ENCODE measurements at places on chromosomes 2 and 18.

DNA sequence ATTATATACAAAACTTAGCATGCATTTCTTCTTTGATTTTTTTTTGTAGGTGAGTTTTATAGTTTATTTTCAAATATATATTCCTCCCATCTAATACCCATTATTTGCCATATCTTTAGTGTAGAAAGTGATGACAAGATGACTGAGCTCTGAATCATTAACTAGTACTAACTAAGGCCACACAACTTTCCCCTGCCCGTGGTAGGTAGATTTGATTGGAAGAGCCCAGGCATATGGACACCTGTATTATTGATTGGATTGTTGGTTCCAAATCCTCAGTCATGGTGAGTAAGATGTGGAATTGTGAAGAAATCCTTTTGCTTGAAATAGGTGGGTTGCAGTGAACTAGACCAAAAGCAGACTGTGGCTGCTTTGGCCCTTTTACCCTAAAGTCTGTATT, 54.8 kb downstream of the ABI2 start:
- DNase-seq: no peak

DNA sequence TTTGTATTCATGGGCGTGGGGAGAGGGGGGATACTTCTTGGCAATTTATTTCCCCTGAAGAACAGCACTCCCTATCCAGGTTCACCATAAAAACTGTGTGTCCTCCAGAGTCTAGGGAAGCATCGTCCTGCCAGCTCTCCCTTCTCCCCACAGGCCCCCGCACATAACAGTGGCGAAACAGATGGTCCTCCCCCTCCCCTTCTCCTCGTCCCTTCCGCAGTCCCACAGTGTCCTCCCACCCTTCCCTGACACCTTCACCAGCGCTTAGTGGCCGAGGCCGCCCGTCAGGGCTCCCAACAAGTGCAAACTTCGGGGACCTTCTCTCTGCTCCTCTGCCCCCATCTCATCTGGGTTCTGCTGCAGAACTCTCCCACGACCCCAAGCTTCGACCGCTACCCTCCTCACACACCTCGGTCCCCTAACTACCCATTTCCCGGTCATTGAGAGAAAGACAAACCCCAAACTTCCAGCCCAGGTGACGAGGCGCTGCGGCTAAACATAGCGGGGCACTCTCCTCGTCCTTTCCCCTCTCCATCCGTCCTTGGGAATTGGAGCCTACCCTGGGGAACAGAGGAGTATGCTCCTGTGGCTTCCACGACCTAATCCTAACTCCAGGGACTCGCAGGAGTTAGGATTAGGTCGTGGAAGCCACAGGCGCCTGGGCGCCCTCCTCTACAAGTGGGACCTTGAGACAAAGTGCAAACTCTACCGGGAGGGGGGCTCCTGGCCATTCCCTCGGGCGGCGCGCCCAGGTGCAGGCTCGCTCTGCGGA, 971 bp downstream of the ZNF385B start:
- DNase-seq: no peak

DNA sequence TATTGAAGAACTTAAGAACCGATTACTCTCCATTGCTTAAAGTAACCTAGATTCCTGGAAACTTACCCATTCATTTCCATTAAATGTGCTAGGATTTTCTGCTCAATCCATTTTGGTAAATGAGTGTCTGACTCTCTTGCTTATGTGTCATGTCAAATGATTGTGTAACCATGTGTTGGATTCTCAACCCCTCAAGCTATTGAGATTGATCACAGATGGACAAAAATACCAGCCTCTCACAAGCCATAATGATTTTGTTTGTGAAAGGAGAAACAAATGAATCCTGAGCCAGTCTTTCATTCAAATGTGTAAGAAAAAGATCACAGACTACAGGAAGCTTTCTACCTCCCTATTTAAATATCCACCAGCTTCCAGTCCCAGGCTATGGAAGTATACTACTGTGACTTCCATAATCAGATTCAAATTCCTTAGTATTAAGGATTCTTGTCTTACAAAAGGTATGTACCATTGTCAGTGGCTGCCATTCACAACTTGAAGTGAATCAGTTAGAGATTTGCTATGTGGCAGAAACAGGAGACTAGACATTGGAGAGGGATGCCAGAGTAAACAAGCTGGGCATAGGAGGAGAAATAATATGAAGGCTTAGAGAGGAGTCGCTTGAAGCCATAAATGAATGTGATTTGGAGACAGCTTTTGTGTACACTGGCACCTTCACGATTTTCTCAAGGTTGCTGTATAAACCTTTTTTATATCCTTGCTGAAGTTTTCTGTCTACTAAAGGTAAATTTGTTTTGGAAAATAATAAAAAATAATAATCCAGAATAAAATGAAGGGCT, 498.5 kb upstream of the SETBP1 start:
- DNase-seq: peak; percentile 42

DNA sequence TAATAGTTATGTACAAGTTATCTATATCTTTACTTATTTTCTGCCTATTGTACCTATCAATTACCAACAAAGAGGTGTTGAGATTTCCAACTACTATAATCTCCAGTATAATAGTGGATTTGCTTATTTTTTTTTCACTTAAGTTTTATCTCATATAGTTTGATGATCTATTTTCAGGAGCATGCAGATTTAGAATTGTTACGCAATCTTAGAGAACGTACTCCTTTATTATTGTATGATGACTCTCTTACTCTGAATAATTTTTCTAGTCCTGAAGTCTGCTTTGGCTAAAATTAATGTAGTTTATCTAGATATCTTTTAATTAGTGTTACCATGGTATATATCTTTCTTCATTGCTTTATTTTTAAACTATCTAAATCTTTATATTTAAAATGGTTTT, 205.2 kb downstream of the SCG2 start:
- no peak for DNase-seq

DNA sequence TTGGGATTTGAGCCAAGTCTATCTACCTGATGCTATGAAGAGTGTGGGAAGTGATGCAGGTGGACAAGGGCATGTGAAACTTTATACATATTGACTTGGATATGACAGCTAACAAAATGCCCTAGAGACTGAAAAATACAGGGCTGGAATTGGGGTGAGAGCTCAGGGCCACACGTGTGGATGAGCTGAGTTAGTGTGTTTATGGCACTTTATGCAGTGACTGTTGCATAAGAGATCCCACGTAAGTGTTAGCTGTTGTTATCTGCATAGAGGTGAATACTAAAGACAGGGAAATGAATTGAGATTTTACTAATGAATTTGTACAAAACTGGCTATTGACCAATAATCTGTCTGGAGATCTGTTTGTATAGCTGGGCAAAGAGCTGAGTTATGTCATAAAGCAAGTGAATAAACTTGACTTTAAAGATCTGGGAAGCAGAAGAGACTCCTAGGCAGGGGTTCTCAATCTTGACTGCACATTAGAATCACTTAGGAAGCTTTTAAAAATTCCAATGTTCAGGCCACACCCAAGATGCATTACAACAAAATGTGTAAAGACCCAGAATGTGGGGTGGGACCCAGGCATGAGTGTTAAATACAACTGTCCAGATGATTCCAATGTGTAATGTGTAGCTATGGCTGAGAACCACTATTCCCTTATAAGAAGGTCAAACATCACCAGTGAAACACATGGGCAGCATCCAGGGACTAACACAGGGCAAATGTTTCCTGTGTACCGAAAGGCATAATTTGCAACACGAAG, 74.2 kb upstream of the STK17B start:
- DNase-seq: peak; percentile 14

DNA sequence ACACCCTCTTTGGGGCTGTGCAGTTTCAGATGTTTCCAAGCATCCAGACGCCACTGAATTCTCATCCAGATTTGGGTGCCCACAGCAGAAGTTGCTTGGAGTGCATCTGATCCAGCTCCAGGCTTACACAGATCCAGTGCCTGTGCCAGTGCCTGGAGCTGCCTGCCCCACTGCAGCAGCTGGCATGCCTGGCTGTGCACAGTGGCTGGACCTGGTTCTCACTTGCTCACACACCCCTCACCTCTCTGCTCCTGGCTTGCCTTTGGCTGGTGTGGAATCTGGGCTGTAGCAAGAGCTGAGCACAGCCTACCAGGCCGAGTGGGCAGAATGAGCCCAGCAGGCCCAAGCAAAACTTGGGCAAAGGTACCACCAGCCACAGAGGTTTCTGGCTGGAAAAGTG, 137.9 kb downstream of the SPAG16 start:
- no peak for DNase-seq

DNA sequence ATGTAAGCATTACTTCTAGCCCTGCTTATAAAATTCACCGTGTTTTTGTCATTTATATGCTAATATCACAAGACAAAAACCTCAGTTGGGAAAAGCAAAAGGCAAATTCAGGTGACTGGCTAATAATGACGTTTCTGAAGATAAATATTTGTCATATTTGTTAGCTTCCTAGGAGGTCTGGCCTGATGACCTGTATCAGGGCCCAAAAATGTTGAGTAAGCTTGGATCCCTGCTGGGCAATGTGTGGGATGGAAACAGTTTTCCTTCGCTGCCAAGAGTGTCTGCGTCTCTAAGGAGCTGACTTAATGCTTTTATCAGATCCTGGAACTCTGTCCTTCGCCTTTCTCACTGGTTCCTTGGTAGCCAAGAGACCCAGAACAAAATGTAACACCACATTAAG, 230.1 kb upstream of the PXDN start:
- no peak for DNase-seq

- DNase-seq: no peak
Observed at GRCh38 chr18:2070631-2071030, 500.7 kb downstream of the METTL4 start.

DNA sequence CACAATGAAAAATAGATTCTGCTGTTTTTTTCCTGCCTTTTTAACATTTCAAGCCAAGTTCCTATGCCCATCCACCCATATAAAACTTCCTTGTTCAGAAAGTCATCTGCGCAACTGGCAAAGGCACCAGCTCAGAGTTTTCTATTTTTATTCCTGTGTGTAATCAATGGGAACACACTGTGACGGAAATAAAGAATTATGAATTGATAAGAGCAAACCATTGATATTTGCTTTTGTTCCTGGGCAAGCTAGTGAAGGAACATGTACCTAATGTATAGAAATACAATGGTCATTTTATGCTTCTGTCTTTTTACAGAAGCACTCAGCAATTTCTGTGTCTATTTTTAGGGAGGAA, 30.8 kb upstream of the AAK1 start:
- no peak for DNase-seq

- DNase-seq: no peak
Observed at GRCh38 chr2:11876889-11877288, 130.5 kb downstream of the LPIN1 start.

GRCh38 chr18:29779096-29779495, 1263.4 kb downstream of the DSC3 start:
- DNase-seq: peak; percentile 27

DNA sequence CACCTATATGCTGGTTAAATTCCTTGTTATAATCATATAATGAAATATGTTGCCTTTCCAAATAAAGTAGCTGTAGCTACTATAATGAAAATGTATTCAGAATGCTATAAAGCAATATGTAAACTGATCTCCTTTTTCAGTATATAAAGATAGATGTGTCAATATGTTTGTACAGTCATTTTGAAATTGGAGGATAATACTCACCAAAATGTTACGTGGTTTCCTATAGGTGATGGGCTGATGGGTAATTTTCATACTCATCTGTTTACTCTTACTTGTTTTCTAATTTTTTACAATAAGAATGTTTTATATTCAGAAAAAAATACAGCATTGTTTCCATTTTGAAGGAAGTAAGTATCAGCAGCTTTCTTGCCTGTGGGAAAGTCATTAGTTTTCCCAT, 70.2 kb downstream of the PRKRA start:
- no peak for DNase-seq

- DNase-seq: no peak
Observed at GRCh38 chr2:137118140-137118539, 352.8 kb downstream of the THSD7B start.
